ENCODE measurements at places on chromosomes 7 and 10.

DNA sequence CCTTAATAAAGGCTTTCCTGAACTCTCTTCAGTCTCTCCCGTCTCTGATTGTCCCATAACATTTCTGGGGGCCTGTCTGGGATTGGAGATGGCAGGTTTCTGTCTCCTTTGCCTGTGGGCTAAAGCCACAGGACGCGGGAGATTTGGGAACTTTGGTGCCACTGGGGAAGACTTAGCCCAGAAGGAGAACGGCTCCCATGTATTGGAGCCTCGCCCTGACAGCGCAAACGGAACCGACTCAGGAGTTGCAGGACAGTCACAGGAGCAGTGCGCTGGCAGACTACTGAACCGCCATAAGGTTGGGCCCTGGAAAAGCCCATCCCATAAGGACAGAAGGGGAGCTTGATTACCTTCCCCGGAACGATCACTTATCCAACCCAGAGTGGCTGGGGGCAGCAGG lies 7.1 kb upstream of the ZNF33B start:
- DNase-seq = no peak

DNA sequence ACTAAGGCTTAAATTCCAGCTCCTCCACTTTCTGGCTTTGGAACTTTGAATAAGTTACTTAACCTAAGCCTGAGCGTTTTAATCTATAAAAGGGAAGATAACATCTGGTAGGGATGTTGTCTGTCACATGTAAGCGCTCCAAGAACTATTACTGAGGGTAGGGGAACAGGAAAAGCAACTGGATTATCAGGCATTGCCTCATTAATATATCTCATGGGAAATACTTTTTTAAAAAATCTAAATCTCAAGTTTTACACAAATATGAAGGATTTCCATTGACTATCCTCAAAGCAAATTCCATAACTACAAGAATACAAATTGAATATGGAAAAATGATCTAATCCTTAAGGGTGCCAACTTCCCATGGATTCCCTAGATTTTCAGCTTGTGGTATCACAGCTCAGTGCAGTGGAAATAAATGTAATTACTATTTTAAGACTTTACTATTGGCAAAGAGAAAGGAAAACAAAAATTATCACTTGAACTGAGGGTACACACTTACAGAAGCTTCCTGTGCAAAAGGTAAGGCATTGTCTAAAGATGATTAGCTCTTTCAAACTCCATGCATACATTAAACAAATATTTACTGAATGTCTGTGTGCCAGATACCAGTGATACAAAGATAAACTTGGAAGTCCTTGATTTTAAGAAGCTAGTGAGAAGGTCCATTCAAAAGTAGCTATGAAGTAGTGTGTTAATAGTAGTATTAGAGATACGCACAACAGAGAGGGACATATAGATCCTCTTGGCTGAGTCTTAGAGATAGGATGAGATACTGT lies 38.4 kb downstream of the NT5C2 start:
- DNase-seq = no peak

GRCh38 chr10:88100281-88100680 lies 236.9 kb downstream of the PTEN start:
- no peak for DNase-seq

DNA sequence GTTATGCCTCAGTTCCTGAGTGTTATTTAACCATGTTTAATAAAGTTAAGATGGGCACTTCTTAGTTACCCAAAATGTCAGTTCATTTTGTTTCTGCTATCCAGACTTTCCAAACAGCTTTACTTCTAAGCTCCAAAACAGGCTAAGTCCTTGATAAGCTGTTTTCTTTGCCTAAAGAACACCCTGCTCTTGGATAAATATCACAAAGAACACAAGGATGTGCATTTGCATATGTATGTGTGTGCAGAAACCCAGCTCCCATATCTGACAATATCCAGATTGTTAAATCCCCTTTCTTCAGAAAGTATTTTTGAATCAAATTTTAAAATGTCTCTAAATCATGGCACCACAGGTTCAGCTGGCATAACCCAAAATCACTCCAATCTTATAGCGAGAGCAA lies 19.6 kb downstream of the FAM13C start:
- no peak for DNase-seq

DNA sequence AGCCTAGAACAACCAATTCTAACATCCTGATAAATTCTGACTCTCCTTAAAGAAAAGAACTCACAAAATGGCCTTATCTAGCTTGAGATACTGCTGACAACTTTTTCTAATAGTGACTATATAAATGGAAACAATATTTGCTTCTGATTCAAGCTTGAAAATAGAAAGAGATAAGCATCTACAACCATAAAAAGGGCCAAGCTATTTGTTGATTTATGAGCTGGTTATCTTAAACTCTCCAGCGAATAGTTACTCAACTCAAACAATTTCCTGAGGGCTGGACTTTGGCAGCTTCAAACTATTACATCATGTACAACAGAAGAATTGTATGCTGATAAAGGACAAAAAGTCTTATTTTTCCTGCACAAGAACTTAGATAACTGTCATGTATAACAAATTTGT lies 4.6 kb downstream of the USP54 start:
- no peak for DNase-seq

DNA sequence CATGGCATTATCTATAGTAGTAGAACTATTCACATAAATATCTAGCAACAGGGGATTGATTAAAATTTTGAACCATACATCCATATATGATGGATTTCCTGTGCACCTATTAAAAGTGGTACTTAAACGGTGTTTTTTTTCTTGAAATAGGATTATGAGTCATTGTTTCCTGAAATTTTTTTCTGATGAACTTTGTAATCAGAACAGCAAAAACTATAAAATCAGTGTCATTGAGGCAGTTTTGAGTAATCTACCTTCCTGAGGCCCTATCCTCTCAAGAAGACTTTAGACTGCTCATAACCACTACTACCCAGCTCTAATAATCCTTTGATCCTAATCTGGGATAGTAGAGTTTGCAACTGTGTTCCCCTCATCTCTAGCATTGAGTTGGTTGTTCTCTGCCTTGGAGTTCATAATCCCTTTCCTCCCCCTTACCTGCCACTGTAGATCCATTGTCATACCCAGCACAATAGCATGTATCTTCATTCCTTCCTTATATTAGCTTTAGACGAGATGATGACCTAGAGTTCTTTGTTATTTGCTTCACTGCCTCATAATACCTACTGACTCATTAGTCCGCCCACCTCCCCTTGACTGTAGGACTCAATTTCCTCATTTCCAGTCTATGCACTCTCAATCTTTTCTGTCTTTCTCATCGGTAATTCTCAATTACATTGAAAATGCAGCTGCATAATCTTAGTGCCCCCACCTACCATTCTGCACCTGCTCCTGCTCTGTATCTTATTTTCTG lies 133.4 kb downstream of the LRRC4 start:
- DNase-seq = no peak

GRCh38 chr10:131169146-131169545 lies 142.4 kb downstream of the TCERG1L start:
- DNase-seq = no peak

- no peak for DNase-seq
Observed at GRCh38 chr7:155461631-155462030, 3.7 kb downstream of the EN2 start.

DNA sequence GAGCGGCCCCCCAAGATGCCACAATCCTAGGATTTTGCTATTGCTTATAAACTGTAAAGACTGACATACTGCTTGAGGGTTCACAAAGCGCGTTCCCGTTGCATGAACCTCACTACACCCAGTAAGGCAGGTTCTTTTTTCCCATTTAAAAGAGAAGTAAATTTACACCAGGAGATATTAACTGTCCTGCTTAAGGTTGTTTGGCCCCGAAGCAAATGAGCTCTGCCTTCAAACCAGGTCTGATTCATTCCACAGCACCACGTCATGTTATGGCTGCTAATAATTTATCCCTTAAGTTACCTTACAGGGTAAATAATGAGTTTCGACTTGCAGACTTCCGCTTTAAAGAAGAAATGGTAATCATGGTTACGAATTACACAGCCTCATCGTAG lies 559 bp upstream of the FKBP14 start:
- DNase-seq = no peak

DNA sequence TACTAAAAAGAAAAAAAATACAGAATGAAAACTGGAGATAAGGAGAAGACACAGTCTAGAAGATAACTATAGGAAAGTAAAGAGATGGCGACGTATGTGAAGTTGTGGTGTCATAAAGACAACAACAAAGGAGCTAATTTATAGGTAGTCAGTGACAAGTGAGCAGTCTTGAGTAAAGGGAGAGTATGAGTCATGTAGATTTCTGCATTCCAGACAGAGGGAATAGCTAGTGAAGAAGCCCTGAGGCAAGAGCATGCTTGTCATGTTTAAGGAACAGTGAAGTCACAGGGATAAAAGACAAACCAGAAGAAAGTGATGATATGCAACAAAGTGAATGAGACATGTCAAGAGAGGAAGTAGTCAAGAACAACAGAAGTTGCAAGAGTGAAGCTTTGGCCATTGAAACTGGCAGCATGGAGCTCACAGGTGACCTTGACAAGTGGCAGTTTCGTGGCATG lies 2.3 kb upstream of the MIOS start:
- no peak for DNase-seq

DNA sequence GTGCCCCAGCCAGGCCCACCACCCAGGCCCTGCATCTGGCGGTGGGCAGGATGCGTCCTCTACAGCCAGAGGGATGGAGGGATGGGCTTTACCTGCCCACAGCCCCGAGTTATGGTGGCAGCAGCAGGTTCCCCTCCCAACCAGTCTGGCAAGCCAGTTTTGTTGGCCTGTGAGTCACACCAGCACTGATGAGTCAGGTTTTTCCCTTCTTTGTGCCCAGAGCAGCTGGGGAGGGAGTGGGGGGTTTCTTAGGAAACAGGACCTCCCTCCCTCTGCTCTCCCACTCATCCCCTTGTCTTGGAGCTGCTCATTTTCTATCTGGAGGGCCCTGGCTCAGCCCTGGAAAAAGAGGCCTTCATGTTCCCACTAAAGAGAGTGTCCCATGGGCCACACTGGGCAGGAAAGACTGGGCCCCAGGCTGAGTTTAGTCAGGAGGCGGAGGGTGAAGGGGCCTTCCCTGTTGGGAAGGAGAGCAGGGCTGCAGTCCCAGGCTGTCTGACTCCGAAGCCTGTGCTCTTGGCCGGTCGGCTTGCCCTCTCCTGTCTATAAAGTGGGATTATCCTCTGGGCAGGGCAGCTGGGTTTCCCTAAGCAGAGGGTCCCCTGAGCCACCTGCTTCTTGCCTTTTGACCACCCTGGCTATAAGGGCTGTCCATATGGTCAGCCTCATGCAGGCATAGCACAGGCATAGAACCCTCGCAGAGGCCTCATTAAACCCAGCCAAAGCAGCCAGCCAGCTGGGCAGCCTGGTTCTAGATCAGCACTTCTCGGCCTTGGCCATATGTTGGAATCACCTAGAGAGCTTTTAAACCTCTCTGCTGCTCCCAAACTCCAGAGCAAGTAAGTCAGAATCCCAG lies 30.2 kb upstream of the ANKRD2 start:
- no peak for DNase-seq

DNA sequence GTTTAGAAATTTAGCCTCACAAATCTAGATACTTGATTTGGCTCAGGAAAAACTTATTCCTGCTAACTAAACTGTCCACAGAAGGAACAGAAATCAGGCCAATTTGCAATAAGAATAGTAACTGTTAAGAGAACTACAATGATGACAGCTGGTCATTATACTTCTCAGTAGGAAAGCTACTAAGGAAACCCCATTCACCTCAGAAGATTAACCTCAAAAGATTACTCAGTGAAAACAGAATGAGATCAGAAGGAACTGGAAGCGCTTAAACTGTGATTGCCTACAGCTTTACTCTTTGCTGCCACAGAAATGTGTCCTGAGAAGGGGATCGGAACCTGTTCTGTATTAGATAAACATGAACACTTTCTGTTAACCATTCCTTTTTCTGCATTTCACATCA lies 24.3 kb upstream of the DNAJB12 start:
- DNase-seq = no peak

DNA sequence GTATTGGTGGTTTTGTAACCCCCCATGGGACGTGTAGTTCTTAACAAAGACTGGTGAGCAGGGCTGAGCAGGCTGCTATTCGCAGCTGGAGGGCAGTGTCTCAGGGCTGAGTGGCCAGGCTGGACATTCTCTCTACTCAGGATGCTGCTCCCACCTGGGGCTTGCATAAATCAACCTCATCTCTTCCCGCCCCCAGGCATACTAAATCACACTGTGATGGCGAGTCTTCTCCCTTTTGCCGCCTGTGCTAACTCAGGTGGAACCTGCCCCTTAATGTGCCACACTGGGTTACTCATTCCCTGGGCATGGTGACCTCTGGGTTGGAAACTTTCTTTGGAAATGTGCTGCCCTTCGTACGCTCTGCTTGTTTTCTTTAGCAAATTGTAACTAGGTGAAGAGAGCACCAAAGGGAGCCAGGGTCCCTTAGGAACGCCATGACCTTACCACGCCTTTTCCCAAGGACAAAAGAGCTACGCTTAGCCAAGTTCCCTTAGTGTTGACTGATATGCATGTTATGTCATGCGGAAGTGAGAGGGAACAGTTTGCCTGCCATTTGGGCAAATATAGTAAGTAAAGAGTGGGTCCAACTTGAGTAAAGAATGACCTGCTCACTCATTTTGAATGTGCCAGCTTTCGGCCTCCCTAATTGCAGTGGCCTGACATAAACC lies 40.4 kb upstream of the COBL start:
- no peak for DNase-seq

- no peak for DNase-seq
Observed at GRCh38 chr7:100215895-100216294, 3.9 kb upstream of the PVRIG start.

DNA sequence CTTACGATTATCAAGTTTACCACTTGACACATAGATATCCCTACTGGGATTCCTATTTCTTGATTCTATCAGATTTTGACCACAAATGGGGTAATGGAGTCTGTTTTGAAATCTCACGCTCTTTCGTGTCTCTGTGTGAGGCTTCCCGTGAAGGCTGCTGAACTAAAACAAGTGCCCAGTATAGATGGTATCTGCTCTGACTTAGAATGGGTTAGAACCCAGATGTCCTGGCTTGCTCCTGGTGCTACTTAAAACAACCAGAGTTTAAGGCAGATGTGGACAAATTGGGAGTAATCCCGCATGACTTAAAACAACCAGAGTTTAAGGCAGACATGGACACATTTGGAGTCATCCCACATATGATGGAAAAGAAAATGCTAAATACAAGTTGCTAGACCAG lies 85.9 kb downstream of the FAM204A start:
- DNase-seq = no peak

GRCh38 chr7:132783824-132784223 lies 207.6 kb upstream of the PLXNA4 start:
- no peak for DNase-seq

DNA sequence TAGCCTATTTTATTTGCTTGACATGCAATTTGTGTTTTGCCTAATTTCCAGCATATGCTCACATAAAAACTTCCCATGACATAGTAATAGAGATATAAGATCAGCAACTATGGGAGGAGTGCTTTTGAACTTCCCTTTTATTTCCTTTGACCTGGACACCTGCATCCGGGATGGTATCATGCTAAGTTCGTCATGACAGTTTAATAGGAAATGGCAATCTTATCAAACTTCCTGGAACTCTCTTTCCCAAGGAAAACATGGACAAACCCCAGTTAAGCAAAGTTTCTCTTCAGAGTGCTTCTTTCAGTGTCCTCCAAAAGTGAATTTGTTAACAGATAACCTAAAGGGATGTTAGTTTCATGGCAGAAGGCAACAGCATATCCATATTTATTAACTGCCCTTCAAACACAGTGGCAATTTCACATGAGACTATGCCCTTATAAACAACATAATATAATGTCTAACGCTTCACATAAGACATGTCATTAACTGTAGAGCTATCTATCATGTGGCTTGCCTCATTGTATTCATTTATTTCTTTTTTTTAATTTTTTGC lies 474.7 kb upstream of the SEMA3A start:
- no peak for DNase-seq

GRCh38 chr7:74212661-74213060 lies 2.9 kb downstream of the LAT2 start:
- no peak for DNase-seq

Measured in GM12864 (cell line).